NCI-H460 (cell line): ENCODE measurements at places on chromosomes 7 and 10. TPM values are rescaled to one million over a fixed set of nuclear protein-coding genes. Genes with fewer than 3 reads are reported as not detected.

DNA sequence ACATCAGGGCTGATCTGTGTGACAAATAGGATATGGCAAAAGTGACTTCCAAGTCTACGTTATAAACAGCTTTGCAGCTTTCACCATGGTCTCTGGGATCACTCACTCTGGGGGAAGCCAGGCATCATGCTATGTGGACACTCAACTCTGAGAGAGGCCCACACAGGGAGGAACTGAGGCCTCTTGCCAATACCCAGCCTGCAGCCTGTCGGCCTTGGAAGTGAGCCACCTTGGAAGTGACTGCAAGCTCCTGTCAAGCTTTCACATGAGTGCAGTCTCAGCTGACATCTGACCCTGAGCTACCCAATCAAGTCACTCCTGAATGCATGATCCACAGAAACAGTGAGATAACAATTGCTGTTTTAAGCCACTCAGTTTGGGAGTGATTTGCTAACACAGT, 56.5 kb downstream of the MMRN2 start:
- no peak for DNase-seq

DNA sequence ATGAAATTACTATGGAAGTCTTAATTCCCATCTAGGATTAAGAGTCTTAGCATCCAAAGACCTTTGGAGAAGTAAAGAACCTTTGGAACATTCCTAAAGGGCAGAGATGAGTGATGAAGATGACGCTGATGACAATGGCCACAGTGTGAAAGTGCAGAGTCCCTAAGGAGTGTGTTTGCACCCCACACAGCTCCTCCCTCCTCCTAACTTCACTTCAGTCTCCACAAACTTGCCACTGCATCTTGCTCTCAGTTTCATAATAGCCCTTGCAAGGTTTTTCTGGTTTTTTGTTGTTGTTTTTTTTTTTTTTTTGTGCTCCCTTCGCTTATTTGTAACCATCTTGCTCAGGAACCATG, 117.5 kb upstream of the ANLN start:
- no peak for DNase-seq

DNA sequence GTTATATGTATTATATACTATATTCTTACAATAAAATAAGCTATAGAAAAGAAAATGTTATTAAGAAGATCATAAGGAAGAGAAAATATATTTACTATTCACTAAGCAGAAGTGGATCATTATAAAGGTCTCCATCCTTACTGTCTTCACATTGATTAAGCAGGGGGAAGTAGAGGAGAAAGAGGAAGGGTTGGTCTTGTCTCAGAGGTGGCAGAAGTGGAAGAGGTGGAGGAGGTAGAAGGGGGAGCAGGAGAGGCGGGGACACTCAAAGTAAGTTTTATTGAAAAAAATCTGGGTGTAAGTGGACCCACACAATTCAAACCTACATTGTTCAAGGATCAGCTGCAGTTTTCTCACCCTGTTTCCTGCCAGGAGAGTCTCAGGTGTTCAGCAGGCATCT, 28.9 kb upstream of the ERCC6 start:
- DNase-seq: no peak

- no peak for DNase-seq
Observed at GRCh38 chr7:127803626-127804025, 151.6 kb downstream of the SND1 start.

DNA sequence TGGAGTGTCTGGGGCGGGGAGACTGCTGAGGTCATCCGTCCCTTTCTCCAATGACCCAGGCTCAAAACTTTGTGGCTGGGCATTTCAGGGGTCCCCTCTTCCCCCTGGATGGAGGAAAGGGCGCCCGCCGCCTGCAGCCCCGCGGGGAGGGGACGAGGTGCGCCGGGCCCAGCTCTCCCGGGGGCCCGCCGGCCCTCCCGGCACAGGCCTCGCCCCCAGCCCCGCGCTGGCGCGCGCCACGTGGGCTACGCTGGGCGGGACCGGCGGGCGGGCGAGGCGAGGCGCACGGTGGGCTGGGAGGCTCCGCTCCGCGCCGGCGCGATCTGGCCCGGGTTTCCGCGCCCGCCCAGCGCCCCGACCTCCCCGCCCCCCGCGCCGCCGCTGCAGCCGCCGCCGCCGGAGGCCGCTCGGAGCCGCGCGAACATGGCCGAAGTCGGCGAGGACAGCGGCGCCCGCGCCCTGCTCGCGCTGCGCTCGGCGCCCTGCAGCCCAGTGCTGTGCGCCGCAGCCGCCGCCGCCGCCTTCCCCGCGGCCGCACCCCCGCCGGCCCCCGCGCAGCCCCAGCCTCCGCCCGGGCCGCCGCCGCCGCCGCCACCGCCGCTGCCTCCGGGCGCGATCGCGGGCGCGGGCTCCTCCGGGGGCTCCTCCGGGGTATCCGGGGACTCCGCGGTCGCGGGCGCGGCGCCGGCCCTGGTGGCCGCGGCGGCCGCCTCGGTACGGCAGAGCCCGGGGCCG, at the start of gene FOXK1:
Gene FOXK1, plus strand, starts transcription at position 410 of the 735 bp plus-strand sequence. Its CDS starts 14 bp downstream, at position 424.
- peak; percentile 62 for DNase-seq

- DNase-seq: no peak
Observed at GRCh38 chr10:19970717-19971116, 154.5 kb downstream of the PLXDC2 start.

GRCh38 chr7:106865130-106866041, at the start of gene PIK3CG:
TSS of gene PIK3CG (plus strand) at chr7:106865282. CDS start at chr7:106867562, 2,280 bp downstream.
- DNase-seq: no peak

DNA sequence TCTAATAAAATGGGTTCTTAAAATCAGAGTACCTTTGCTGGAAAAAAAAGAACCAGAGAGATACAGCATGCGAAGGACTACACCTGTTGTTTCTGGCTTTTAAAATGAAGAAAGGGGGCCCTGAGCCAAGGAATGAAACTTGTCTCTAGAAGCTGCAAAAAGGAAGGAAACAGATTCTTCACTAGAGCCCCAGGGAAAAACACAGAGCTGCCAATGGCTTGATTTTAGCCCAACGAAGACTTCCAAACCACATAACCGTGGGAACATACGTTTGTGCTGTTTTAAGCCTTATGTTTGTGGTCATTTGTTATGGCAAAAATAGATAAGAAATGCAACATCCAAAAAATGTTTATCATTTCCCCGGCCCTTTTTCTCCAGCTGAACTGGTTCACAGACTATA, 780.0 kb downstream of the SORCS1 start:
- DNase-seq: no peak

DNA sequence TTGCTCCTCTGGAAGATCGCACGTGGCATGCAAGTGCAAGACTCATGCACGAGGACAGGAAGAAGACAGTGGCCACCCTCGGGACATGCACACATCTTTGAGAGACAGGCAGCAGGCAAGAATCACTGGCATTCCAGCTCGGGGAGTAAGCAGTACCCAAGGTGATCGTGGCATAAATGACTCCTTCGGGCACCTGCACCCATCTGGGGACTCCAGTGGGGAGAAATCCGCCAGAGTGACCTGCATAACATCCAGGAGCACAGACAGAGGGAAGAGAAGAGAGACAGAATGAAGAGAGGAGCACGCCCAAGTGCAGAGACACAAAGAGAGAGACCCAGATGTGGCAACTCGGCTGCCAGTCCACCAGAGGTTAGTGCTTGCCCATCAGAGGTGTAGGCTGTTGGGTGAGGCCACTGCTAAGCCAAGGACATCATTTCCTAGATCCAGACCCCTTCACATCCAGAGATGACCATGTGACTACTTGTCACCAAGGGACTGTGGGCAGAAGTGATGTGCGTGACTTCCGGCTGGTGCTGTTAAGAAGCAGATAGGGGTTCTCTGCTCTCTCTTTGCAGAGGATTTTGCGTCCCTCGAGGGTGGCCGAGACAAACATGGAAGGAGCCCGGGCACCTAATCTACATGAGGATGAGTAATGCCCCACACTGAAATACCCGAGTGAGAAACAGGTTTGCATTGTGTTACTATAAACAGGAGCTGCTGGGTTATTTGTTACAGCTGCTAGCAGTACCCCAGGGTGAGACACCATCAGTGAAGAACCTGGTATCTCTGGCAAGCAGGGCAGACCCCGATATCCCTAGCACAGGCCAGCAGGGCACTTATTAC, 80.6 kb downstream of the VWA2 start:
- no peak for DNase-seq

GRCh38 chr10:3538656-3539531, 246.1 kb downstream of the KLF6 start:
- DNase-seq: peak; percentile 50

Gene PRF1
- not detected in 2 replicates for total RNA-seq

Gene GIMAP8
- not detected in 2 replicates for total RNA-seq

Gene UBTD1
- 3.4 and 3.8 TPM in 2 replicates for total RNA-seq
